NCI-H446 treated with DMSO at 0.1 percent for 48 hours (cell line): ENCODE measurements at places on chromosomes 3 and 15.

DNA sequence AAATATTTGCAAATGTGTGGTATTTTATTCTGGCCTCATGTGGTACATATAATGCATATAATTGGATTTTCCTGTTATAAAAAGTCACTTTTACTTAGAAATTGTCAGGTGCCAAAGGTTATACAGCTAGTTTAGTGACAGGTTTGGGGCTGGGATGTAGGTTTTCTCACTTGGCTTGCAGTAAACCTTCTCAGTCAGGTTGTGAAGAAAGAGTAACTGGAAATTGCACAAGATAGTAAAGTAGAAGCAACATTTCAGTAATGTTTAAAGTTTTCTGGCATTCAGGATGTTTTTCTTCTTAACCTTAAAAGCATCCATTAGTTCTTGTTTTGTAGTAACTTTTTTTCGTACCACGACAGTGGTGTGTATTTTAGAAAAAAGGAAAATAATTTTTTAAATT, 53.9 kb downstream of the MEF2A start:
- no peak for DNase-seq

DNA sequence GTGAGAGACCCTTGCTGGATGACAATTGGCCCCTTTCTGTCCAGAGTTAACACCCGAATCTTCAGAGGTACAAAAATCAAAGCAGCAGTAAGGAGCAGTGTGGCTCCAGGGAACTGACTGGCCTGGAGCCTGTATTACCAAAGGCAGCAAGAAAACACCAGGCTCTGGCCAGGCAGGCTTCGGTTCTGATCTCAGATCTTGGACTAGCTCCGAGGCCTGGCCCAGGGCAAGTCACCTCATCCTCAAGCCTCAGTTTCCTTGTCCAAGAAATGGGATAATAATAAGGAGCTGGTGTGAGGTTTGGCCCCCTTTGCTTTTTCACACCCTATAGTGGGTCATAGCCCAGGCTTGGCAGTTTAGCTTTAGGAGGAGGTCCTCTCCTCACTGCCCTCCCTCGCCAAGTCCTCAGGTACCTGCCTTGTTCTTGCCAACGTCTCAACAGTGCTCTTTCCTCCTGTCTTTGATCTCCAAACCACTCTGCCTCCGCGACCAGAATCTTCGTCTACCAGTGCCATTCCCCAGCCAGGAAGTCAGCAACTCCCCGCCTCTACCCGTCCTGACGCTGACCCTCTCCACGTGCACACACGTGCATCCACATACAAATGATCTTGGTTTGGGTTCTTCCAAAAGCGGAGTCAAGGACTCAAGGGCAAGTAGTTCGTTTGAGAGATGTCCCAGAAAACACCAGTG, 82.6 kb upstream of the TLE3 start:
- no peak for DNase-seq

DNA sequence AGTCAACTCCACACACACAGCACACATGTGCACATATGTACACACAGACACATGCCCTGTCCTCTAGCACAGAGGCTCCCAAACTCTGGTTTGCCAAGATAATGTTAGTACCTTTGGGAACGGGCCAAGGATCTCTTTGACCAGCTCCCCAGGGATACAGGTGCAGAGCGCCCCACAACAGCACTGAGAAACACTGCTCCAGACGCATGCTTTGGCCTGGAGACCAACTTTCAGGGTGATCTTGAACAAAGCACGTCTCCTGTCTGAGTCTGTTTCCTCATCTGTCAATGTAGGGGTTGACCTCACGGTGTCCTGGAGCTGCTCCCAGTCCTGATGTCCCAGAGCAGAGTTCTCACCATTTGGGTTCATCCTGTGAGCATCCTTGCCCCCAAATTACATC, 15.9 kb upstream of the SKOR1 start:
- no peak for DNase-seq

DNA sequence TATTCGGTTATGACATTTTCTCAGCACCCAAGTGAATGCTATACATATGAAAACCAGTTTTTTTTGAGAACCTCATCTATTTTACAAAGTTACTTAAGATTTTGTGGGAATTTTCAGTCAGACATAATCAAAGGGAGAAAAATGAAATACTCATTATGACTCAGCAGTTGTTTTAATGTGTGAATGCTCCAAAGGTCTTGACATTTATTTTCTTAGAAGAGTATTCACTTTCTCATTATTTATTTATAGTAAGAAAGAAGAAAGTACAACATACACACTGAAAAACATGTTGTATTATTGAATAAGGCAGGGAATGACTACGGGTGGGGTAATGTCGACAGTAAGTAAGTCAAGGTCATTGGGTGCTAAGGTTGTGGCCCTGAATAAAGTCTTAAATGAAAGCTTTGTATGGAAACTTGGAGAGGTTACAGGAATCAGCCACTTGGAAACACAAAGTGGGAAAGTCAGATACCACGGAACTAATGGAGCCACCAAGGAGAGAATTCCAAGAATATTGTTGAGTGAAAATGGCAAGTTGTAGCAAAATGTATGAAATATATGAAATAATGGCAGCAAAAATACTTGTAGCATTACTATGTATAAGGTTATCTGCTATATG, 844.5 kb downstream of the TBL1XR1 start:
- no peak for DNase-seq

GRCh38 chr3:114272271-114272670, 21.6 kb upstream of the TIGIT start:
- no peak for DNase-seq

- DNase-seq, result no peak
These were observed 292.1 kb downstream of the LPP start for GRCh38 chr3:188446014-188446413.

- DNase-seq, result no peak
These were observed 424 bp downstream of the EAF2 start for GRCh38 chr3:121835465-121835801.

GRCh38 chr15:50860824-50861223, 47.7 kb upstream of the AP4E1 start:
- no peak for DNase-seq

- no peak for DNase-seq
These were observed 82.0 kb downstream of the TFRC start for GRCh38 chr3:195999896-196000295.

DNA sequence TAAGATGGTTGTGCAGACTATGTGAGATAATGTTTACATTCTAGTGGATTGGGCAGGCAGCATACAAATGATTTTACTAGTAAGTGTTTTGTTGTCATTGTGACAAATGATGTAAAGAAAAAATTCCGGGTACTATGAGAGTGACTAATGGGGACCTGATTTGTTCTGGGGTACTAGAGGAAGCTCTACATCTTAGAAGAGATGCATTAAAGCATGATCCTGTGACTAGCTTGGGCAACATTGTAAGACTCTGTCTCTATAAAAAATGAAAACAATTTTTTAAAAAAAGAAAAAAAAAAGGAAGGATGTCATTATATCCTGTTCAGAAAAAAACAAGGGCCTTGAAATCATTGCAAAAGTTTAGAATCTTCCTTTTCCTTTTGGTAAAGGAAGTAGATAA, 58.1 kb upstream of the MYRIP start:
- DNase-seq, result no peak

DNA sequence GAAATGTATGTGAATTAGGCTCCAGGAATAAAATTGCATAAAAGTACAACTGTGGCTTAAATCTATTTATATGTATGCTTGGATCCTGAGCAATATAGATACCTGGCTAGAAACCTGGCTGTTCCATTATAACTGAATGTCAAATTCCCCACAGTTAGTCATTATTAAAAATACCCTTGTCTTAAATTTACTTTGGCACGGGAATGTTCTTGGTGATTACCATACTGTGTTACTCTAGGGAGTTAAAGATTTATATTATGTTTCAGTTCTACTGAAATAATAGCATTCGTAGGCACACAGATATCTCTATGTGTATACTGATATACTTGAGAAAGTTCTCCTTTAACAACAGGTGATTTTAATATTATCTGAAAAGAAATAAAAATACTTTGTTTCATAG, 394.1 kb downstream of the PTPRG start:
- no peak for DNase-seq

- DNase-seq, result no peak
These were observed 43.0 kb upstream of the MUC4 start for GRCh38 chr3:195854628-195855294.

DNA sequence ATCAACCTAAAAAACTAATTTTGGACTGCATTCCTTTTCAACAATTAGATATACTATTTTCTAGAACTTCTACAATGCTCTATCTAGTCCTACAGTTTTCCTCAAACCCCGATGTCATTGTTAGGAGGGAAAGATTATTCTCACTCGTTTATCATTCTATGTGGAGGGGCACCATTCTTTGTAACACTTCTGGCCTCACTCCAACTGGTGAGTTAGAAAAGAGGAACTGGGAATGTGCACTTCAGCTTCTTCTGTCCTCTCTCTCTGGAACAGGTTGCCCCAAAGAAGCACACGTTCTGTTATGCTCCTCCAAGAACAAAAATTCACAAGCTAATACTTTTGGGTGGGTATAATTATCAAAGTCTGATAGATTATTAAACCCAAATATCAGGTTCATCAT, 137.9 kb downstream of the UACA start:
- DNase-seq, result no peak

DNA sequence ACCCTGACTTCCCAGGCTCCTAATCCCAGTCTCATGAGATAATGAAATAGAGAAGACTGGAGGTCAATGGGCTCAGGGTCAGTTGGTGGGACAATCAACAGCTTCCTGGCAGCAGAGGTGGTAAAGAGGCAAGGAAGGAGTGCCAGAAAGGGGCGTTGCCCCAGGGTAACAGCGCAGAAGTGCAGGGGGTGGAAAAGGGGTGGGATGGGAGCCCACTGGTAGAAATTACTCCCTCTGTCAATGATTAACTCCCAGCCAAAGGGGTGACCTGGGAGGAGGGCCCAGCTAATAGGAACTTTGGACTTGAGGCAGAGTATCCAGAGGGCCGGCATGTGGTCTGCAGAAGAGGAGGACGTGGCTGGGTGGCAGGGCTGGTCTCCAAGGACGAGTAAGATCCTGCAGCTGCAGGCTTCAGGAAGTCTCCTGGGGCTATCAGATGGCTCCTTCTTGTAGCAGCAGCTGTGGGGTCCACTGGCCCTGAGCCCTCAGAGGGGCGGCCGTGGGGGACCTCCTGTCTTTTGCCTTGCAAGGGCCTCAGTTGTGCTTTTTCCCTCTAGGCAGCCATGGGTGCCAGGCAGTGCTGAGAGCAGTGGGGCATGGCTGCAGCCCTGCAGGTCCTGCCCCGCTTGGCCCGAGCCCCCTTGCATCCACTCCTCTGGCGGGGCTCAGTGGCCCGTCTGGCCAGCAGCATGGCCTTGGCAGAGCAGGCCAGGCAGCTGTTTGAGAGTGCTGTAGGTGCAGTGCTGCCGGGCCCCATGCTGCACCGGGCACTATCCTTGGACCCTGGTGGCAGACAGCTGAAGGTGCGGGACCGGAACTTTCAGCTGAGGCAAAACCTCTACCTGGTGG, 2.3 kb downstream of the GLYCTK start:
- no peak for DNase-seq

GRCh38 chr15:44712346-44713005, 1.2 kb downstream of the B2M start:
- DNase-seq, result no peak

DNA sequence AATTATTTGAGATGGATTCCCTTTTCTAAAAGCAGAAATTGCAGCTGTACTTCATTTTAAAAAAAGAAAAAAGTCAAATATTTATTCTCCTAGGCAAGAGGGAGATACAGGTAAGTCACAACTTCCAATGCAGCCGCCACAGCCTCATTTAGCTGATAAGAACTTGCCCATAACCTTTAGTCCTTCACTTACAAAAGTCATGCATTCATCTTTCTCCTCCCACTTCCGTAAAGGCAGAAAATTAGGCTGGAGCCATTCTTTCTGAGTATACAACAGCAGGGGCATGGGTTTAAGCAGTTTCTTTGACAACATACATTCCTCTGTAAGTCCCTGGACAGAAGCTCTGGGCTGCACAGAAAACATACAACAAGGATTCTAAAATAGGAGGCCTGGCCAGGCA, 4.3 kb downstream of the SUCLG2 start:
- DNase-seq, result no peak

- no peak for DNase-seq
These were observed 67.4 kb downstream of the CBLB start for GRCh38 chr3:105801397-105801796.

GRCh38 chr3:134615743-134616142, 35.1 kb downstream of the KY start:
- DNase-seq, result no peak

- DNase-seq, result no peak
These were observed 1.5 kb downstream of the IGF2BP2 start for GRCh38 chr3:185823078-185824044.

DNA sequence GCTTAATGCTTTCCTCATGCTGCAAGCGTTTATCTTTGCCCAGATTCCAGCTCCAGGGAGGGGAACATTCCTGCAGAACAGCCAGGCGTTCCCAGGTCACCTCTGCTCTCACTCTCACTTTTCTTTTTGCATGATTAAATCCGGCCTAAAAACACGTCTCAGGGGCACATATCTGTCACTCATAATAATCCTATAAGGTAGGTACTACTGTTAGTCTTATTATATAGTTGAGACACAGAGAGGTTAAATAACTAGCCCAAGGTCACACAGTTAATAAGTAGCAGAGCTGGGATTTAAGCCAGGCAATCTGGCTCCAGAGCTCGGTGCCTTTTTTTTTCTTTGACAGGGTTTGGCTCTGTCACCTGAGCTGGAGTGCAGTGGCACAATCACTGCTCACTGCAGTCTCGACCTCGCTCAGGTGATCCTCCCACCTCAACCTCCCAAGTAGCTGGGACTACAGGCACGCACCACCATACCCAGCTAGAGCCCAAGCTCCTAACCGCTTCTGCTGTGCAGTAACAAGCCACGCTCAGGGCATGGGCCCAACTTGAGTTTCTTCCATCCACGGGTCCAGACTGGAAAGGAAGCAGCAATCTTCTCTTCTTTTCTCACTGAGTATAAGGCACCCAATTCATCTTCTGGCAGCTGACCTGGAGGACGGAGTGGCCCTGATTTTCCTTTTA, 96.5 kb downstream of the LIPC start:
- no peak for DNase-seq

GRCh38 chr3:10228248-10228950, 19.9 kb upstream of the TATDN2 start:
- DNase-seq, result no peak

DNA sequence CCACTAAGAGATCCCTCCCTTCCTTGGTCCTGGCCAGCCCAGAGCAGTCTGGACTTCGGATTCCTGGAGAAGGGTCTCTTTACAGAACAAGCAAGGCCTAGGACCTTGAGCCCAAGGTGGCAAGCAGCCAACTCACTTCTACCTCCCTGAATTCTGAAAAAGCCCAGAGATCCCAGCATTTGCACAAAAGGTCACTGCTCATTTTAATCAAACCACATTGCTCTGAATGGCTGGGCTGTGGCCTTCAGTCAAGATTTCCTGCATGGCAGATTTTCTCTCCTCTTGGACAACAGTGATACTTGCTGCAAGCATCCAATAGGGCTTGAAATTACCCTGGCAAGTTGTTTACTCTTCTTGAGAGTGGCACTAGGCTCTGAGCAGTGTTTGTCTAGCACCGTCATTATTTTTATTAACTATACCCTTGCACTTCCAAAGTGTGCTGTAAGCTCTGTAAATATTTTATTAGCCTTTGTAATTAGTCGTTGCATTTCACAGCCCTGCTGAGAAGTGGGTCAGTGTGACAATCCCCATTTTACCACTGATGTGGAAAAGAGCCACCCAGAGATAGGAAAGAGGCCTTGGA, 274.7 kb upstream of the CTNNB1 start:
- no peak for DNase-seq

GRCh38 chr3:65196663-65197062, 508.9 kb upstream of the ADAMTS9 start:
- no peak for DNase-seq
